ENCODE measurements at places on chromosomes 2 and 18. TPM values are rescaled to one million over a fixed set of nuclear protein-coding genes. Genes with fewer than 3 reads are reported as not detected.
A peak's percentile ranks its signal among the peaks of the same experiment; 100 is the strongest.

FEV gene
- polyA plus RNA-seq, result not detected

GRCh38 chr2:73297151-73297559, 3.8 kb upstream of the EGR4 start:
- no peak for DNase-seq

DNA sequence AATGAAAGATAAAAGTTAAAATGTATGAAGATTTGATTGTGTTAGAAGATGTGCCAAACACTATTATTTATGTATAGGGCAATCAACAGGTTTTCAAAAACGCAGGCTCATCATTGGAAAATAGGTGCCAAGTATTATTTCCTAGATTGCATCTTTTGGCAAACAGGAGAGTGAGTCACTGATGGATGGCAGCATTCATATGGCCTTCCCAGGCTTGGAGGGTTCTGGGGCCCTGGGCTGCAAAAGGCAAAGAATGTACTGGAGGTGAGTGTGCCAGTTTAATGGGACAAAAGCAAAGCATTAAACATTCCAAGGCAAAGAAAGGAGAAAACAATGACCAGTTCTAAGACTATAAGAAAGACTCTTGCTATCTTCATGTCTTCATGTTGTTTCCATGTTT, 379.4 kb downstream of the RIT2 start:
- no peak for DNase-seq

- DNase-seq, result no peak
These were observed 42.7 kb upstream of the EVA1A start for GRCh38 chr2:75603477-75603876.

DNA sequence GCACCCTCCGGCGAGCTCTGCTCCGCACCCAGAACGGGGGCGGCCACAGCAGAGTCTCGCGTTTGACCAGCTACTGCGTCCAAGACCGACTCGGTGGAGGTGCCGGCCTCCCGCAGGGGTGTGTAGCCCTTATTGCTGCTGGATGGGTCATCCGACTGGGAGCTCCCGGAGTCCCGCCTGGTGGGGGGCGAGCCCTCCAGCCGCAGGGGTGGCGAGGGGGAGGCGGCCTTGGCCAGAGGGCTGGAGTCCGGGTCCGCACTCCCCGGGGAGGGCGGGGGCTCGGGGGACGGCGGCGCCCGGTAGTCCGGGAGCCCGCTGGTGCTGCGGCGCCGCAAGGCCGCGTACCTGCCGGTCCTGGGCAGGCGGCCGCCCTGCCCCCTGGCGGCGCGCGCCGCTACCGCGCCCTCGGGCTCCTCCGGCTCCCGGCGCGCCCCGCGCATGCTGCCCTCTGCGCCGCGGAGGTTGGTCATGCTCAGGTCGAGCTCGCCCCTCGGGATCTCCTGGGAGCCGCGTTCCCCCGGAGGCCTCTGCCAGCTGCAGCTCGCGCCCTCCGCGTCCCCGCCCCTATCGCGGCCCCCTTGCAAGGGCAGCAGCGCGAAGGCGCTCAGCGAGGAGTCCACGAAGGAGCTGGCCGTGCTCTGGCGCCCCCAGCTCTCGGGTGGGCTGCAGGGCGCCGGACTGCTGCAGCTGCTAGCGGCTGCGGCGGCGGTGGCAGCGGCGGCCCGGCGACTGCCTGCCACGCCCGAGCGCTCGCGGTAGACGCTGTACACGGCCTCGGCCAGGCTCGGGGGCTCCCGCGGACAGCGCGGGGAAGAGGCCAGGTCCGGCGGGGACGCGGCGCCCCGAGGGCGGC, 4.8 kb downstream of the TMEM200C start:
- DNase-seq, result peak; percentile 55
